ENCODE measurements at places on chromosomes 7 and 10.

- DNase-seq = no peak
These were observed 303.0 kb upstream of the DKK1 start for GRCh38 chr10:52011118-52011517.

- DNase-seq = no peak
These were observed 99.0 kb upstream of the GATA3 start for GRCh38 chr10:7955446-7955845.

- no peak for DNase-seq
These were observed 4.7 kb downstream of the OPTN start for GRCh38 chr10:13104697-13105096.

GRCh38 chr10:22029445-22030236, 26.1 kb upstream of the DNAJC1 start:
- no peak for DNase-seq

DNA sequence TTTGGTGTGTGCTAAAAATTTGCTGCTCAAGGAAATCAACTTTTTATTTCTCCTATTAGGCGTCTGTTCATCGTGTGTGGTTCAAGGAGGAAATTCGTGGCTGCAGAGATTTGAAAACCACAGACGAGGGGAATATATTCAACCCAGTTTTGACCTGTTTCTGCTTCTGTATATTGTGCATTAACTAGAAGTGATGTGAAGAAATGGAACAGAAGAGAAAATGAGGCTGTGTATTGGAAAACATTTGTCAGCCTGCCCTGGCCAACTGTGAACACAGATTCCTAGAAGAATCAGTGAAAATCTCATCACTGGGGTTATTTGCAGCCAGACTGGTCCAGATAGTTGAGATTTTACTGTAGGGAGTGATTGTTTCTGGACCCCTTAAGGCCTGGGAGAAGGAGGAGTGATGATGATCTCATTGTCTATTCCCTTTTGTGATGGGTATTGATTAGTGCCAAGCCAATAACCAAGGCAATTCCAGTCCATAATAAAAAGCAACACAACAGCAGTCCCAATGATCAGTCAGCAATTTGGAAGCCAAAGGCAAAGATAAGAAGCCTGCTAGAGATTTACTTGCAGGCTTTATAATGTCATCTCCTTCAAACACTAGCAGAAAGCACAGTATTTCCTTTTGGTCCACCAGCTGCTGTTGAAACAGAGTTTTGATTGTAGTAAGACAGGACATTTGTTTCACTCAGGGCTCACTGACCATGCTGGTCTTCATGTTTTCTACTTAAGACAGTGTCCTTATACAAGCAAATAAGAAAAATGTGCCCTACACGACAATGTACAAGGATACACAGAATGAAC, 339.4 kb downstream of the PRPF18 start:
- no peak for DNase-seq
